ENCODE measurements at places on chromosomes 6 and 20. TPM values are rescaled to one million over a fixed set of nuclear protein-coding genes. Genes with fewer than 3 reads are reported as not detected.

PRDM13 gene
- not detected for total RNA-seq

TSBP1 gene
- total RNA-seq: not detected

SLC22A7 gene
- not detected for total RNA-seq

ID4 gene
- total RNA-seq: 1.2 TPM

ARFRP1 gene
- total RNA-seq: 42.9 TPM

NEDD9 gene
- total RNA-seq: 34.2 TPM

C6orf118 gene
- total RNA-seq: 0.21 TPM

PCK1 gene
- not detected for total RNA-seq

LY6G5C gene
- total RNA-seq: not detected

CST3 gene
- total RNA-seq: 209 TPM

HLA-G gene
- total RNA-seq: 11.1 TPM

NRSN2 gene
- 8.1 TPM for total RNA-seq

PHACTR3 gene
- total RNA-seq: 3.4 TPM

FYN gene
- 26.4 TPM for total RNA-seq

LPA gene
- total RNA-seq: 0.24 TPM

SIRPB1 gene
- 0.48 TPM for total RNA-seq

NKX2-2 gene
- total RNA-seq: not detected

SLC22A3 gene
- total RNA-seq: 8.0 TPM

FUT9 gene
- not detected for total RNA-seq

OXT gene
- not detected for total RNA-seq

DCDC2 gene
- 55.7 TPM for total RNA-seq
